ENCODE measurements at places on chromosomes 13 and 19.
A peak's percentile ranks its signal among the peaks of the same experiment; 100 is the strongest.

- DNase-seq: no peak
These were observed at the start of gene MAP4K1 for GRCh38 chr19:38617764-38618589. Gene MAP4K1 (minus strand): TSS chr19:38617953. CDS start chr19:38617895, 58 bp downstream.

GRCh38 chr19:48492925-48493717 is 18.5 kb downstream of the LMTK3 start:
- DNase-seq: peak; percentile 88

- no peak for DNase-seq
These were observed 10.3 kb downstream of the CYP2B6 start for GRCh38 chr19:41001243-41001971.

DNA sequence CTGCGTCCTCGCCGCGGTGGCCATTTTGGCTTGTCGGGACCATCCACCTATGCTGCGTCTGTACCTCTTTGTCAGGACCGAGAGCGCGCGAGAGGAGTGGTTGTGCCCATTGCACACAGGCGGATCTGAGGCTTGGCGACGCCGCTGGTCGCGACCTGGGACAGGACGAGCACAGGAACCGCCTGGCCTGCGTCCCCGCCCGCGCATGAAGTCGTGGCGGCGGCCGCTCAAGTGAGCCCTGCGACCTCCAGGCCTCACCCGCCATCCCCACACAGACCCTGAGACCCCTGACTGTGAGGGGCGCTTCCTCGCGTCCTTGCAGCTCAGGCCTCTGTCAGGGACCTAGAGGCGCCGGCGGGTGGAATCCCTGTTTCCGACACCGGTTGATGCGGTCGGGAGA is 16.8 kb downstream of the ZNF586 start:
- no peak for DNase-seq

GRCh38 chr19:31351855-31352195 is 2.6 kb upstream of the TSHZ3 start:
- no peak for DNase-seq

GRCh38 chr19:15937771-15938170 is 3.4 kb upstream of the CYP4F11 start:
- no peak for DNase-seq

GRCh38 chr13:106003651-106004050 is 531.8 kb downstream of the EFNB2 start:
- no peak for DNase-seq

DNA sequence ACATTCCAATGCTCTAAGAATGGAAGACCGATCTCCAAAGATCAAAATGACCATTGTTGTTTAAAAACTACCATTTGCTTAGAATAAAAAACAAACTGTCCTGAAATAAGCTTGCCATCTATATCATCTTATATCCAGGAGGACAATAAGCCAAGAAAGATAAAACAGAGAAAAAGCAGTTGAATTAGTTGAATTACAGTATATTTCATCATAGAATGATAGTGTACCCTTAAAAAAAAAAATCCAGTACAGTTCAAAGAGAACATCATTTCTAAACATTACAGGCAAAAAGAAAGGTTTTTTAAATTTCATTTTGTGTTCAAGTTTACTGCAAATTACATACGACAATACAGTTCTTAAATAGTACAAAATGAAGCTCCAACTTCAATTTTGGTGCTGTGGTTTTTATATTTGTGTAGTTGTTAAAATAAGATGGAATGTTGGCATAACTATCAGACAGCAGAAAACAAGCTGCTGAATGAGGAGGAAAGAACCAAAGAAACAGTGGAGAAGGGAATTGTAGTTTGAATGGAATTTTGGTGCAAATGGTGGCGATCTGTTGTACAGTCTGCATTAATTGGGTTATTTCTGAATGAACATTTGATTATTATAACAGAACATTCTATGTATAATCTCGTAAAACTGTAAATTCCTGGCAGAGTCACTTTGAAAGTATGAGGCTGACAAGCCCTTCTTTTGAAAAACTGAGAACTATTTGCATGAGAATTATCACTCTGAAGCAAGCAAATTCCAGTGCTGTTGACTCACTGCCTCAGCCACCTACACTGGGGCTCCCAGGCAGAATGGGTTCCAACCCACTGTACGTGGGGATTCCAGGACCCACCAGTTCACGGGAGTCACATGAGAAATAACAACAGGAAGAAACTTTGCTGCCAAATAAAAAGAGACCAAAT is 37.7 kb downstream of the LHFPL6 start:
- peak; percentile 36 for DNase-seq

- DNase-seq: no peak
These were observed 13.9 kb downstream of the SGTA start for GRCh38 chr19:2769218-2769617.

DNA sequence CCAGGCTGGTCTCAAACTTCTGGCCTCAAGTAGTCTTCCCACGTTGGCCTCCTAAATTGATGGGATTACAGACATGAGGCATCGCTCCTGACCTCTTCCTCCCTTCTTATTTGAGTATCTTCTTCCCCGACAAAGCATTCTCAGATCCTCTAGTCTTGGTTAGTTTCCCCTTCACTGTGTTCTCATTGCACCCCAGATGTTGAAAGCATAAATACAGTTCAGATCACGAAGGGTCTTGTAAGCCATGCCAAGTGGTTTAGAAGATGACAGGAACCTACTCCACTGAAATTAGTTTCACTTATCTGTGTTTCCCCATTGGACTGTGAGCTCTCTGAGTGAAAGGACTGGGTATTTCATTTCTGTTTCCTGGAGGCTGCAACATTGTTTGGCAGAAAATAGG is 100.7 kb downstream of the DGKH start:
- no peak for DNase-seq

DNA sequence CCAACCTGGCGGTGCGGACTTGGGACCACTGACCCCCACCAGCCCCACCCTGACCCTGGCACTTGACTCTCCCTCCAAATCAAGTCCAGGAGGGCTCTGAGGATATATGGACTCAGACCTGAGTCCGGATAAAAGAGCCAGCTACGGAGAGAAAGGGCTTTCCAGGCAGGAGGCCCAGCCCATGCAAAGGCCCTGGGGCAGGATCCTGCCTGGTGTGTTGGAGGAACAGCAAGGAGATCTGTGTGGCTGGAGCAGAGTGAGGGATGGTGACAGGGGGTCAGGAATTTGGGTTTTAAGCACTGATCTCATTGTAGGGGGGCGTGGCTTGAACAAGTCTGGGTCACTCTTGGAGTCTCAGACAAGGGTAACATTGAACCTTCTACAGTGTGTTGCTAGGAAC is 474 bp upstream of the ZNRF4 start:
- no peak for DNase-seq

GRCh38 chr13:94329277-94329676 is 150.2 kb downstream of the DCT start:
- no peak for DNase-seq

DNA sequence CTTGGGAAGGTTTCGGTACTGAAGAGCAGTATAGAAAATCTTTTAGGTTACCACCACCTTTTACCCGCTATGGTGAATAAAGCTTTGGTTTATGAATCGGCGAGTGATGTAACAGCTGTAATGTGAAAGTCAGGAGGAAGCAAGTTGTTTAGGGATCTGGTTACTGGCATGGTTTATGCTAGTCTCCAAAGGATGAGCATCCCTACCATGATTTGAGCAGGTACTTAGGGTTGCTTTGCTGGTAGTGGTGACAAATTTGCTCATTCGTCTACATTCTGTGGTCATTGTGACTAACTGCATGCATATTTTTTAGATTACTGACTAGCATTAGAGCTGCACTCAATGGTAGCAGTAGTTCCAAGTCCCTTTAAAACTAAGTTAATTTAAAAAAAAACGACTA is 104.1 kb downstream of the FRY start:
- no peak for DNase-seq

GRCh38 chr19:19192910-19193423 is 909 bp downstream of the RFXANK start:
- DNase-seq: no peak

- no peak for DNase-seq
These were observed 195.0 kb upstream of the ATXN8OS start for GRCh38 chr13:69912630-69913029.

GRCh38 chr13:20057963-20058362 is 99.4 kb downstream of the ZMYM2 start:
- DNase-seq: no peak

DNA sequence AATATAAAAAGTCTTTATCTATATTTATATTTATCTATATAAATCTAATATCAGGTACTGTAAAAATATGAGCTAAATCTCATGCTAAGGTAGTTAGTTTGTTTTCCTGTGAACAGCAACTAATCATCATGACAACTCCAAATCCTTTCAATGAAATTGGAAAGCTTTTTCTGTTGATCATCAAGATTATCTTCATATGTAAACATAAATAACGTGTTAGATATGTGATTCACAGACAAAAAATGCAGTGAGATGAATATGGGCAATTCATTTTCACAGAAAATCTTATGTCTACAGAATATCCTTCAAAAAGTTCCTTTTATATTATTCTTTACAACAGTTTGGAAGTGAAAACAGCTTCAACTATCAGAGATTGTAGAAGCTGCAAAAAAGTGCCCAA is 41.7 kb upstream of the EEF1AKMT1 start:
- no peak for DNase-seq

- no peak for DNase-seq
These were observed 29.2 kb downstream of the IL12RB1 start for GRCh38 chr19:18057557-18057956.

DNA sequence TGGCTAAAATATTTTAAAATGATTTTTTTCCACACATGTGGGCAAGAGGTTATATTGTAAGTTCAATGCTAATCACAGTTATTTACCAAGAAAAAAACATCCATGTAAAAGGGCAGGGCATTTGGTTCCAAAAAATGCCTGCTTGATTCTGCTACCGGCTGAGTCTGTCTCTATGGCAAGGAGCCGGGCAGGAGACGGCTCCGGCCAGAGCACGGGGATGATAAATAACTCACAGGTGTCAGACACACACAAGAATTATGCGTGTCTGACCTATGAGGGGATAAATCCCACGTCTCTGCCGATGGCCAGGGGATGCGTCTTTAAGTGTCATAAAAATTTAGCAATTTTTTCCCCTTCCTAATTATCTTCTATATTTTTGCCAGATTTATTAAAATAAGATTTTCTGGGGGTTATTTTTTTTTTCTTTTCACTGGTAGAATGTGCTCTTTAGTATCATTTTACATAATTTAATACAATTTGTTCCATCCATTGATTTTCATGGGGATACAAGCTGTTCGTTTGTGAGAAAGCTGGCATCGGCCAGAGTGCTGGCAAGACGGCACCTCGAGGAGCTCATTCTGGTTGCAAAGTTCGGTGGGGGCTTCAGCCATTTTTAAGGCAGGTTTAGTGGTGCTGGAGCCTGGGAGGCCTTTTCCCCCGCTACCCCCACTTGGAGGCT is 253.9 kb downstream of the ZNF536 start:
- no peak for DNase-seq

- no peak for DNase-seq
These were observed 14.6 kb downstream of the ATP7B start for GRCh38 chr13:51996641-51997040.

DNA sequence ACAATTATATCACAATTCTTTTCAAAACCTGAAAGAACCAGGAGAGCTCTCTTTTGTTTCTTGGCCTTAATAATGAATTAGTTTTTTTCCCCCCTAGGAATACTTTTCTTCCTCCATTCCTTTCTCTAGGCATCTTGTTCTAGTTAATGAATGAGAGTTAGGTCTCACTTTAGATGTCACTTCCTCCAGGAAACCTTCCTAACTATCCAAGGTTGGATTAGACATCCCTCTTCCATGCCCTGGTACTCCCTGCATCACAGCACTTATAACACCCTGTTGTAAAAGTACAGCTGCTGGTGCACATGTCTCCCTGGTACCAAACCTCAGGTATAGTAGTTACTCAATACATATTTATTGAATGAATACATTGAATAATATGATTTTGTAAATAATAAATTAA is 21.2 kb upstream of the DGKH start:
- DNase-seq: no peak

DNA sequence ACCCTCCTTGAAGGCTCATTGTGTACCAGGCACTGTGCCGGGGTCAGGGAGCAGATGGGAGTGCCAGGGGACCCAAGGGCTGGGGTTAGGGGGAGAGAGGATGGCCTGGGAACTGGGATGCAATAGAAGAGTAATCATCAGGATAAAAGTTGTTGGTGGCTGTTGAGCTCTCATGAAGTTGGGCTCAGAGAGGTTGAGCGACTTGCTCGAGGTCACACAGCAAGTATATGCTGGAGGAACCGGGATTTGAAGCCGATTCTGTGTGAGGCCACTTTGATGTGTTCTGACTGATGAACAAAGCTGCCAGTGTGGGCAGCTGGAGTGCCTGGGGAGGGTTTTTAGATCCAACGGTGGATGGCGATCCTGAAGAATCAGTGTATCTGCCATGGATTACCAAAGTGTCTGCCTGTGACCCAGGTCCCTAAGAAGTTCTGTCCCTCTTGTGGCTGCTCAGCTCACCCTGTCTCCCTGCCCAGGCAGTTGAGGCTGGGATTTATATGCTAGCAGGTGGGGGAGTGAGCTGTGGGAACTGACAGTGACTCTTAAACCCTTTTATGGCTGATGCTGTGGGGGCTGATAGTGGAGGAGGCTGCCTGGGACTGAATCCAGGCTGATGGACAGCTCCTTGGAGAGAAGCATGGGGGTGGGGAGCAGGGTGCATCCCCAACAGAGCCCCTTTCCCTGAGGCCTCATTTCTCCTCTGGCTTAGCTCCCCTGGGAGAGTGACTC is 8.3 kb downstream of the ARHGEF18 start:
- no peak for DNase-seq

DNA sequence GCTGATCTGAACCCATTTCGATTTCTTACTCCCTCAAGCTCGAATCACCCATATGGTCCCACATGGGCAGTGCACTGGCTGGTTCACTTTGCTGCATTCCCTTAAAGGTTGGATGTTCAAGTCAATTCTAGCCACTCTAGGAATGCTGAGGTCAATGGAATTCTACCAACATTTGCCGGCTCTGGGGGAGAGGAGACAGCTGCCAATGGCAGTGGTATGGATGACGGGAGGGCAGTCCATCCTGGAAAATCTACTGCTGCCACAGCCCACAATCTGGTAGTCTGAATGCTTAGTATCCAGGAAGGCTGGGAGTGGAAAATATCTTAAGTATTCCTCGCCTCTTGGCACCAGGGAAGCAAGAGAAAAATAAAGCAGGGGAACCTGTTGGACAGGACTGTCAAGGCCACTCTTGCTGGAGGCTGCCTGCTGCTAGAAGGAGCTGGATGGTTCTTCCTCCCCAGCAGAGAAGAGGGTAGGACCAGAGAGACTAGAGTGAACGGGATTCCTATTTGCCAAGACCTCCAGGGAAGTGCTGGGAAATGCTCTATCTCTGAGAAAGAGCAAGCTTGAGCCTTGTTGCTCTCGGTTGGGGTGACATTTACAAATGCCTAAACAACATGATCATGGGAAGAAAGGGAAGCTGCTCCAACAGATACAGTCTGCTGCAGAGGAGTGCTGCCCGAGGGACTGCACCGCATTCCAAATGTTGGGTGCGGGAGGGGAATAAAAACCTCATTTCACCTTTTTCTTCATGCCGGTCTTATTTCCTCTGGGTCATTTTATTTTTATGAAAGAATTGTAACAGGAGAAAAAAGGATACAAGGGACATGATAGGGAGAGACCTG is 20.7 kb upstream of the HMGB1 start:
- peak; percentile 31 for DNase-seq

GRCh38 chr13:75368167-75368566 is 113.8 kb downstream of the TBC1D4 start:
- no peak for DNase-seq

- no peak for DNase-seq
These were observed 1.2 kb upstream of the ENOX1 start for GRCh38 chr13:43787997-43788396.

Data from epithelial cell of prostate (primary cell).